A549 treated with DMSO at 1 μM for 4 hours (cell line): ENCODE measurements at places on chromosomes 3 and 15. TPM values are rescaled to one million over a fixed set of nuclear protein-coding genes. Genes with fewer than 3 reads are reported as not detected.

Gene GOLGA6C
- total RNA-seq, result 0.06 TPM in 1 of 5 replicates, not detected in the others

Gene ILDR1
- not detected in 5 replicates for total RNA-seq

Gene RAB6B
- total RNA-seq, result 1.5 to 2.4 TPM (median 1.7 TPM) in 5 replicates

Gene ENTPD3
- 0.05 TPM in 1 of 5 replicates, not detected in the others for total RNA-seq

Gene PCLAF
- total RNA-seq, result 154 to 240 TPM (median 163 TPM) in 5 replicates

Gene ZNF502
- 1.5 to 2.6 TPM (median 1.7 TPM) in 5 replicates for total RNA-seq

Gene CCR3
- not detected in 5 replicates for total RNA-seq

Gene AP3B2
- 0.61 to 1.2 TPM (median 0.74 TPM) in 5 replicates for total RNA-seq

Gene HESX1
- 0.09 to 0.27 TPM (median 0.25 TPM) in 5 replicates for total RNA-seq

Gene ICE2
- 31.1 to 43.9 TPM (median 36.7 TPM) in 5 replicates for total RNA-seq

Gene TMEM266
- total RNA-seq, result 0.05 to 0.11 TPM (median 0.07 TPM) in 5 replicates

Gene IDH2
- 35.9 to 52.5 TPM (median 49.7 TPM) in 5 replicates for total RNA-seq

Gene IQCF2
- total RNA-seq, result not detected in 5 replicates

Gene TTC23
- total RNA-seq, result 9.6 to 12.7 TPM (median 12.0 TPM) in 5 replicates

Gene CRABP1
- total RNA-seq, result 1.0 to 2.0 TPM (median 1.6 TPM) in 5 replicates

Gene TEX9
- total RNA-seq, result 4.1 to 6.3 TPM (median 5.2 TPM) in 5 replicates

Gene PYGO1
- 7.5 to 9.7 TPM (median 7.9 TPM) in 5 replicates for total RNA-seq

Gene SLC6A1
- 0.03 TPM in 1 of 5 replicates, not detected in the others for total RNA-seq

Gene ACTRT3
- 2.4 to 3.2 TPM (median 2.9 TPM) in 5 replicates for total RNA-seq

Gene CCDC39
- 0.13 TPM in 1 of 5 replicates, not detected in the others for total RNA-seq

Gene ITIH3
- total RNA-seq, result 0.08 TPM in 1 of 5 replicates, not detected in the others

Gene TRIM59
- 8.9 to 13.9 TPM (median 12.4 TPM) in 5 replicates for total RNA-seq

Gene DLEC1
- total RNA-seq, result 0.07 to 0.53 TPM (median 0.08 TPM) in 5 replicates

Gene SLC22A14
- 0.07 to 0.19 TPM (median 0.08 TPM) in 3 of 5 replicates, not detected in the others for total RNA-seq

Gene TM6SF1
- 0.07 to 0.17 TPM (median 0.13 TPM) in 4 of 5 replicates, not detected in the other for total RNA-seq

Gene PLCB2
- total RNA-seq, result 0.39 to 1.3 TPM (median 0.79 TPM) in 5 replicates

Gene MYO9A
- 6.8 to 12.7 TPM (median 10.3 TPM) in 5 replicates for total RNA-seq

Gene TOP2B
- 61.8 to 80.1 TPM (median 73.1 TPM) in 5 replicates for total RNA-seq

Gene GNB4
- total RNA-seq, result 9.4 to 17.3 TPM (median 15.4 TPM) in 5 replicates

Gene CCDC33
- total RNA-seq, result 5.0 to 7.6 TPM (median 5.8 TPM) in 5 replicates

Gene SIDT1
- total RNA-seq, result 0.19 to 0.64 TPM (median 0.48 TPM) in 5 replicates

Gene PIGX
- total RNA-seq, result 27.6 to 34.3 TPM (median 31.5 TPM) in 5 replicates

Gene CAV3
- not detected in 5 replicates for total RNA-seq

Gene EPB42
- total RNA-seq, result not detected in 5 replicates

Gene OR5K2
- total RNA-seq, result not detected in 5 replicates

Gene TUSC7
- not detected in 5 replicates for total RNA-seq

Gene FOXB1
- not detected in 5 replicates for total RNA-seq
